ENCODE measurements at places on chromosomes 3 and 15. TPM values are rescaled to one million over a fixed set of nuclear protein-coding genes. Genes with fewer than 3 reads are reported as not detected.

TRIM42 gene
- total RNA-seq = not detected

COL7A1 gene
- total RNA-seq = 1.6 TPM

DNA sequence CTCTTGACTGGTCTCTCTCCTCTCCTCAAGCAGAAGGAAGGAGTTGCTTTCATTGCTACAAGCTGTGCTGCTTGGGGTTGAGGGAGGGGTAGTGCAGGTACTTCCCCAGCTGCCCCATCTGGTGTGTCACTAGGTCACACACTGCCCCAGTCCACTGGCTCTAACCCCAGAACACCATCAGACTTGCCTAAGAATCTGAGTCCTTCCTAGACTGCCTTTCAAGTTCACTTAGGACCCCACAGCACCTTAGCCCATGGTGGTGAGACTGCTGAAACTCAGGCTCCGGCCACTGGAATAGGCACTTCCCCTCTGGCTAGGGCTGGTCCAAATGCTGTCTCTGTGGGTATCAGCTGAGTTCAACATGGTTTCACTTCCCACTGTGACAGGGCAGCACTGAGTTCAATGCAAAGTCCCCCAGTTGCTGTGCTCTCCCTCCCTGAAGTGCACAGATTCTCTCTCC lies 279.7 kb upstream of the GOLGA6L4 start:
- peaks cover 10% of the 10 kb centered on the region for H3K27me3 ChIP-seq
- no peak overlapping the region for H3K27ac ChIP-seq
- H3K4me1 ChIP-seq = no peaks in the 10 kb centered on the region
- no peak overlapping the region for H3K4me3 ChIP-seq

GRCh38 chr3:29144807-29145206 lies 136.1 kb upstream of the RBMS3 start:
- H3K4me3 ChIP-seq = no peak overlapping the region
- DNase-seq = no peak
- no peaks in the 10 kb centered on the region for H3K4me1 ChIP-seq
- peaks cover 6% of the 10 kb centered on the region for H3K27me3 ChIP-seq
- H3K36me3 ChIP-seq = no peaks in the 10 kb centered on the region

DNA sequence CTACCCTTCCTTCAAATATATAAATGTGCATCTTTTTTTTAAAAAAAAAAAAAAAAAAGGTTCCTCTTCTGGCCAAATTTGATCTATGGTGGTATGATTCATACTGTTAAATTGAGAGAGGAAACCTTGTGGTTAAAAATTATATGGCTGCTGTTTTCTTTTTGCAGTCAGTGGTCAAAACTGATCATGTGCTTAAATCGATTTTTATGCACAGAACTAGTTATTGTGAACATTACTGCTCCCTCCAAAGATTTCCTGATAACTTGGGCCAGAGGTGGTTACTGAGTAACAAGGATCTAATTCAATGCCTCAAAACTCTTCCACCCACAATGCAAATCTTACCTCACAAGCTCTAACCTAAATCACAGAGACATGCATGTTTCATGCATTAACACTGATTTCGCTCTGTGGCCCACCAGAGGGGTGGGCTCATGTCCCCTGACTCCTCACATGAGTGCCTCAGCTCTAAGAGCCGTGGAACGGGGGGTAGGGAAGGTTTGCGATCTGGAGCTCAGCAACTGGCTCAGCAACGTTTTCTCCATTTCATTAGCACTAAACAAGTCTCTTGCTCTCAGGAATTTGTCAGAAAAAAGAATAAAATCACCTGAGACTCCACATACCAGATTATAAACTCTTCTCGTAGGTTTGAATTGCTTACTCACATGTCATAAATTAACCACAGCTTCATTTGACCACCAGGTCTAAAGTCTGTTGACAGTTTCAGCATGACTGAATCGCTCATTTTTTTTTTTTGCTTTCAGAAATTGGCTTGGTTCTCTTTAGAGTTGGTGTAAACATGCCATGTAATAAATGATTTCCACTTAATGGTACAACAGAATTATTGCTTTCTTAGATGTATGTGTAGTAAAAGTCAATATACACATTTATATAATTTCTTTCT lies 280.4 kb downstream of the CD47 start:
- no peak overlapping the region for H3K27ac ChIP-seq
- no peak overlapping the region for H3K4me3 ChIP-seq
- H3K27me3 ChIP-seq = no peaks in the 10 kb centered on the region

- DNase-seq = no peak
- no peak overlapping the region for H3K27ac ChIP-seq
- no peak overlapping the region for H3K4me3 ChIP-seq
- H3K36me3 ChIP-seq = no peaks in the 10 kb centered on the region
- H3K4me1 ChIP-seq = no peaks in the 10 kb centered on the region
These were observed 289.5 kb downstream of the GABRG3 start for GRCh38 chr15:27260523-27260922.

GRCh38 chr3:140756240-140757016 lies 78.6 kb downstream of the TRIM42 start:
- no peaks in the 10 kb centered on the region for H3K36me3 ChIP-seq
- H3K4me3 ChIP-seq = no peak overlapping the region
- H3K27ac ChIP-seq = peak overlapping the region; percentile 60
- no peak for DNase-seq
- no peaks in the 10 kb centered on the region for H3K27me3 ChIP-seq
- H3K4me1 ChIP-seq = peaks cover 4% of the 10 kb centered on the region

GRCh38 chr15:31217566-31218270 lies 108.9 kb upstream of the KLF13 start:
- peaks cover 49% of the 10 kb centered on the region for H3K4me1 ChIP-seq
- DNase-seq = no peak
- no peaks in the 10 kb centered on the region for H3K36me3 ChIP-seq

- no peaks in the 10 kb centered on the region for H3K4me1 ChIP-seq
- no peaks in the 10 kb centered on the region for H3K27me3 ChIP-seq
- no peak for DNase-seq
- H3K36me3 ChIP-seq = peaks cover 28% of the 10 kb centered on the region
- no peak overlapping the region for H3K27ac ChIP-seq
These were observed 46.5 kb downstream of the ULK4 start for GRCh38 chr3:41915353-41915752.

CD276 gene
- 0.63 TPM for total RNA-seq

DNA sequence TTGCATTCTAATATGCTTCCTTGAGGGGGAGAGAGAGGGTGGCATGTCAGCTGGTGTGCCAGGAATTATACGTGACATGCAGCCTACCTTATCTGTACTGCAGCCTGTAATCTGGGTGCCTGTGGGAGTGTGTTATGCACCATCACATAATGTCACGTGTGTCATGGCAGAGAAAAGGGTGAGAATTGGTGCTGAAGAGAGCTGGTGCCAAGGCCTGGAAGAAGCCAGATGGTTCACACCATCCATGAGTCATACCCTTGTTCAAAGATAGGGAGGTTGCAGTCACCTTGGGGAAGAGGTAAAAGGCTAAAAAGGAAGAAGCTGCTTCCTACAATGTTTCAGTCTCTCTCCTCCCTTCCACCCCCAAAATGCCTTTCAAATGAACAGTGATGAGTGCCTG lies 5.3 kb downstream of the BRPF1 start:
- no peaks in the 10 kb centered on the region for H3K27me3 ChIP-seq
- peak overlapping the region; percentile 66 for H3K27ac ChIP-seq
- peaks cover 28% of the 10 kb centered on the region for H3K4me1 ChIP-seq

GRCh38 chr15:69949485-69949884 lies 148.2 kb downstream of the TLE3 start:
- peaks cover 2% of the 10 kb centered on the region for H3K27me3 ChIP-seq
- no peak overlapping the region for H3K27ac ChIP-seq
- no peaks in the 10 kb centered on the region for H3K4me1 ChIP-seq
- H3K4me3 ChIP-seq = no peak overlapping the region
- no peaks in the 10 kb centered on the region for H3K36me3 ChIP-seq

DNA sequence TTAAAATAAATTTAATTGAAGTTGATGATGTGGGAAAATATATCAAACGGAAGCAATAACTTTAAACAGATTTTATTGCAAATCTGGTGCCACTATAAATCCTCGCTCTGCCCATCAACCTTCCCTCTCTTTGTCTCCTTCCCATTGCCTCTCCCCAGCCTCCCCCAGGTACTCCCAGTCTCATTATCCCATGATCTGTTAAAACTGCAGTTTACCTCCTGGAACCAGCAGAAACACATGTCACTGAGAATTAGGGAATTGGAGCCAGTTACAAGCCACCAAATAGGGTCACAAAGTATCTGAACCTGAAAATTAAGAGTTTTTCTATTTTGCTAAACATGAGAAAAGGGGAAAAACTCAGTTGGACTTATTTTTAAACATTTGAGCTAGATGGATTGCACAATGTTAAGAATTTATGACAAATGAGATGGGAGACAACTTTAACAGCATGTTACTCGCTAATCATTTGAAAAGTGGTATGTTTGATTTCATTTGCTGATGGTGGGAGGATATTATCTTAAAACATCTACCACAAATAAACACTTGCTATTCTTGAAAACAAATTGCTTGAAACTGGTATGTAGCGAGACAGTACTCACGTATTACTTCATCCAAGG lies 2.4 kb downstream of the PLCH1 start:
- DNase-seq = no peak
- peaks cover 27% of the 10 kb centered on the region for H3K4me1 ChIP-seq
- H3K4me3 ChIP-seq = no peak overlapping the region
- no peak overlapping the region for H3K27ac ChIP-seq
- peaks cover 54% of the 10 kb centered on the region for H3K27me3 ChIP-seq

GRCh38 chr3:179969525-179969924 lies 67.2 kb downstream of the PEX5L start:
- peaks cover 3% of the 10 kb centered on the region for H3K27me3 ChIP-seq
- DNase-seq = no peak
- H3K27ac ChIP-seq = no peak overlapping the region

DNA sequence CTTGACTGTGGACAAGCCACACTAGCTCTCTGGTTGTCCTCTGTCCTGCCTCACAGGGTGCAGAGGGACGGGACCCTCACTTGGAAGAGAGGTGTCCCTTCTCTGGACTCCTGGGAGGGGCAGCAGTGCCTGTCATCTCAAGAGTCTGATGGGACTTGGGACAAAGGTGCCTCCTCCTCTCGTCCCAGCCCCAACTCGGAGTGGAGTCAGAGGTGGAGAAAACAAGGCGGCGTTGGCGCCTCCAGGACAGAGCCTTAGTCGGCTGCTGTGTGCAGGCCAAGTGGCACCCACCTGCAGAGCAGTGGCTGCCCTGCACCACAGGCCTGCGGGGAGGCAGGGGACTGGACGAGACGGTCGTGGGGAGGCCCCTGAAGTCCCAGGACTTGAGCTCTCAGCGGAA lies 9.4 kb upstream of the SEC13 start:
- H3K4me1 ChIP-seq = peaks cover 18% of the 10 kb centered on the region
- H3K4me3 ChIP-seq = no peak overlapping the region
- H3K27me3 ChIP-seq = peaks cover 16% of the 10 kb centered on the region
- H3K27ac ChIP-seq = no peak overlapping the region
- no peaks in the 10 kb centered on the region for H3K36me3 ChIP-seq

IGF2BP2 gene
- total RNA-seq = 0.49 TPM

GRK7 gene
- total RNA-seq = 0.42 TPM

GRCh38 chr3:112605285-112605684 lies 35.7 kb downstream of the CCDC80 start:
- DNase-seq = no peak
- H3K4me3 ChIP-seq = no peak overlapping the region
- H3K27me3 ChIP-seq = peaks cover 12% of the 10 kb centered on the region
- H3K27ac ChIP-seq = no peak overlapping the region

DNA sequence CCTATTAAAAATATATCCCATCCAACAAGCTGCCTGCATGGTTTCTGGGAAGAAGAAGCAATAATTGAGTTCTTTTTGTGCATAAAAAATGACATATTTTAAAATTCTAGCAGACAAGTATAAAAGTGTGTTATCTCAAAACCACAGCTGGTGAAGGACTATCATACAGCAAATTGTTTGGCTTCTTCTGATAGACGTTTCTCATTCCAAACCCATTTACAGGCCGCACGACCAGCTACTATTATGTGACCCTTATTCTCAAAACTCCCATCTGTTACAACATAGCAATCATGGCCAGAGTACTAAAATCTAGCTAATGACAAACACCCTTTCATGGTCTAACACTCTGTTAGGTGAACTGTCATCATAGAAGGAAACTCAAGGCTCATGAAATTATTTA lies 21.7 kb downstream of the ETFA start:
- DNase-seq = no peak
- H3K4me1 ChIP-seq = peaks cover 26% of the 10 kb centered on the region
- H3K27me3 ChIP-seq = no peaks in the 10 kb centered on the region
- H3K36me3 ChIP-seq = no peaks in the 10 kb centered on the region
- no peak overlapping the region for H3K4me3 ChIP-seq
- peak overlapping the region; percentile 51 for H3K27ac ChIP-seq

DNA sequence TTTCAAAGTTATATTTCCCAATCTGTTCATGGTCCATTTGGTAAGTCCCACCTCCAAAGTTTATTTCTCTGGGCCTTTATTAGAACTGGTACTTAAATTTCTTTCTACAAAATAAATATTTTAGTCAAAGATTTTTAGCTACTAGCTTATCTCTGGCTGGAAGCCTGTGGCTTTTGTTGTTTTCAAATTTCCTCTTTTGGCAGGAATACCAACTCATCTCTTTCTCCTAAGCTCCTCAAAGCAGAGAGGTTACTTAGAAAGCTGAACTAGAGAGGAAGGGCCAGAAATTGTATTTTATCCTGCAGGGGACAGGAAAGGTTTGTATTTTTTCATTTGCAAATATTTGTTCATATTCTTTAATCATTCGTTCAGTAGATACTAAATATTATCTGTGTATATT lies 227.8 kb downstream of the TBL1XR1 start:
- H3K36me3 ChIP-seq = no peaks in the 10 kb centered on the region
- H3K4me1 ChIP-seq = no peaks in the 10 kb centered on the region
- no peak for DNase-seq
- H3K27ac ChIP-seq = no peak overlapping the region
- no peak overlapping the region for H3K4me3 ChIP-seq

Data from naive thymus-derived CD8-positive, alpha-beta T cell (primary cell).